Stimulated activated CD8-positive, alpha-beta memory T cell treated with anti-CD3 and anti-CD28 coated beads, Interleukin-2, amount 100 ng/mL, for 48 hours (primary cell): ENCODE measurements at places on chromosomes 12 and 14.

- DNase-seq: no peak
These were observed 28.9 kb downstream of the COX16 start for GRCh38 chr14:70330596-70330995.

GRCh38 chr12:41920355-41920754 is 224.3 kb downstream of the GXYLT1 start:
- DNase-seq: no peak

DNA sequence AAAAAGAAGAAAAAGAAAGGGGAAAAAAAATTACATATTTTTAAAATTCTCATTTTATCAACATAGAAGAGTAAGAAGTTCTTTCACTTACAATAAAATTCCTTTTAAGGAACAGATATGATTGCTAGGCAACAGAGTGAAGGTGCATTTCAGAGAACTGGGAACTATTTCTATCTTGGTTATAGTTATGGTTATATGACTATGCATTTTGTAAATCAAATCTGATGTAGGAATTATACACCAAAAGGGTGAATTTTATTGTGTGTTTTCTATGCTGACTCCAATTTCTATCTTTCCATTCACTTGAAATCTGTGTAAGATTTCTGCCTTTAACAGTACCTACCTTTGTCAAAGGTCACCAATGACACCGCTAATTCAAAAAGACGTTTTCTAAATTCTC is 50.1 kb downstream of the HNRNPC start:
- no peak for DNase-seq

GRCh38 chr14:68535404-68536017 is 257.4 kb downstream of the ZFP36L1 start:
- DNase-seq: no peak

- no peak for DNase-seq
These were observed 340.3 kb upstream of the RGS6 start for GRCh38 chr14:71591929-71592328.

DNA sequence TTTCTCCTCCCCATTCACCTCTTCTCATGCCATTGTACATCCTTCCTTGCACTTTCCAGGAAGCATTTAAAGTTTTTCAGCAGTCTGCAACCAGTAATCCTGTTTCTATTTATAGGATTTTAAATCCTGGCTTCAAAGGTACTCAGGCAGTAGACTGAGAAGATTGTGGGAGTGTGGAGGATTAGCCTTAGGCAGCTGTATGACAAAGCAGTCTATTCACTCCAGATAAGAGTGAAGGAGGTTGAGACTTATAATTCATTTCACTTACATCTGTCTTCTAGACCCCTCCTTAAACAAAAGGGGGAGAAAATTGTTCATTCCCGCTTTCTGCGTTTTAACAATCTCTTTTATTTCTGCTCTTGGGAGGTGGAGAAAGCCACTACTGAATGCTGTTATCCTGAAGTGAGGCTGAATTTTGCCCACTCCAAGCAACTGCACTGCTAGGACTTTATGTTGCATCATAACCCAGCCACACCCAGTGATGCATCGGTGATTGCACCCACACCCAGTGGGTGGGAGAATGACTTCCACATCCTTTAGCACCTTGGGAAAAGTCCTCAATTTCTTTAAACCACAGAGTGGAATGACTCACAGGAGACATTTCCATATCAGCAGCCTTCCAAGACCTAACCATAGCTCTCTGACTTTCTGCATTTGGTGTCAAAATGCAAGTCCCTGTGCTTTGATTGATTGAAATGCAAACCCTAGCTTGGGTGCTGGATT is 382.5 kb upstream of the ATP2B1 start:
- no peak for DNase-seq

GRCh38 chr14:89491711-89492381 is 74.8 kb upstream of the FOXN3 start:
- no peak for DNase-seq

DNA sequence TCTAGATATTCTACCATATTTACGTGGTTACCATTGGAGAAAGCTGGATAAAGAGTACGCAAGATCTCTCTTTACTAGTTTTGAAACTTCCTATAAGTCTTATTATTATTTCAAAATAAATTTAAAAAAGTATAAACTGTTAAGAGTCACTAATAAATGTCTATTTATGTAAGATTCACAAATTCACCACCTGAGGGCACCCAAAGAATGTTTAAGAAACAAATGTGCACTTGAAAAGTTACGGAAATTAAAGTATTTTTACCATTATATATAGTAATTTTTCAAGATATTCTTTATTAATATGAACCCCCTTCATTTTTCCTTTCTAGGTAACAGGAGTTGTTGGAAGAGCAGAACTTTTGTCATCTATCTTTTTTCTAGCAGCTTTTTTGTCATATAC is 11.9 kb downstream of the TMTC3 start:
- no peak for DNase-seq

DNA sequence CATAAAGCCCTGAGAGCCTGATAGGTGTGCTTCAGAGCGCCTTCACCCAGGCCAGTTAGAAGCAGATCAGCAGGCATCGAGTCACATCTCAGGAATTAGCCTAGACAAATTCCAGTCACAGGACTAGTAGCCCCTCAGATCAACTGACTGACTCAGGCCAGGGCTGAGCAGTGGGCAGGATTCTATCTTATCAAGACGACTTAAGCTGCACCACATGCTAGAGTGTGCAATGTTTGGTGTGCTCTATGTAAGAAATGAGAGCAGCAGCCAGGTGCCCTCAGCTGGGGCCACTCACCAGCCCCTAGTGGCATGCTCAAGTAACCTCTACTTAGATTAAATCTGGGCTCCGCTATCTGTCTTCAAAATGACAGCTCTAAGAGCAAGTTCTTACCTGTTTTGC is 19.7 kb upstream of the NGB start:
- no peak for DNase-seq

GRCh38 chr14:100278702-100279101 is 27.5 kb downstream of the SLC25A29 start:
- DNase-seq: no peak

DNA sequence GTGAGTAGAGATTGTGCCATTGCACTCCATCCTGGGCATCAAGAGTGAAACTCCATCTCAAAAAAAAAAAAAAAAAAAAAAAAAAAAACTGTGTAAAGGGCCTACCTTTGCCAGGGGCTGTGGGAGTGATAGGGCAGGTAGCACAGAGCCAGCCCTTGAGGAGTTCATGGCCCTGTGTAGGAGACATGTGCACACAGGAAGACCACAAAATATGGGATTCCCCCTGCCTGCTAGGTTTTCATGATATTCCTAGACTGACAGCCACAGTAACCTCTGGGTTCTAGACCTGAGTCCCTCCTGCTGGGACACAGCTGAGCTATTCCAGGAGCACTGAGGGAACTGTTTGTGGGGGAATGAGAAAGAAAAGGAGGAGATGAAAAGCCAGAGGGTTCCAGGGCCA is 8.3 kb upstream of the SPTSSA start:
- DNase-seq: no peak

GRCh38 chr12:127064207-127064606 is 1202.8 kb upstream of the TMEM132C start:
- DNase-seq: no peak

- no peak for DNase-seq
These were observed 83.4 kb downstream of the PRORP start for GRCh38 chr14:35205737-35206136.

DNA sequence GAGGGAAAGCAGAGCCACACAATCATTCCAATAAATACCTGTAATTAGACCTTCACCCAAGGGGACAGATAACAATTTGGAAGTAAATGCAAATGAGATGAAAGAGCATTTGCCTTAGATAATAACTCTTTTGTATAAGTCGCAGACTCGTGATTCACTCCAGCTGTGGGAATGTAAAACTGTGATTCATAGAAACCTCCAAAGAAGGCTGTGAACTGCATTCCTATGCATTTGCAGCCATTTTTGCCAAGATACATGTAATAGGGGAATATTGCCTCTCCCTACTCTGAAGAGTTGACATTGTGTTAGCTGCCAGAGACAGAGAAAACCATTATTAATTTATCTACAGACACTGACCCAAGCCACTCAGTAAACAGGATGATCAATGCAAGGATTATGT is 181.9 kb upstream of the ARHGAP5 start:
- DNase-seq: no peak

DNA sequence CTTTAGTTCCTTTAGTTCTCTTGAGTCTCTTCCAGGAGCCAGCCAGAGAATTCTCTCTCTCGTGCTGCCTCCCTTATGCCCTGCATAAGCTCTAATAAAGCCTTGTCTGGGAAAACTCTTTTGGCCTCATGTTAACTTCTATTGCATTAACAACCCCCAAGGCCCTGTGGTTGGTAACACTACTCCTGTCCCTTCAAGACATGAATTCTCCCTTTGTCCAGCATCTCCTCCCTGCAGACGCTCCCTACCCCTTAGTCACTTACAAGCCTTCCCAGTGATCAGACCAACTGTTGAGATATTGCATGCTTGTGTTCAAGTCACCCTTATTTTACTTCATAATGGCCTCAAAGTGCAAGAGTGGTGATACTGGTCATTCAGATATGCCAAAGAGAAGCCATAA is 12.1 kb downstream of the LTBR start:
- DNase-seq: no peak

DNA sequence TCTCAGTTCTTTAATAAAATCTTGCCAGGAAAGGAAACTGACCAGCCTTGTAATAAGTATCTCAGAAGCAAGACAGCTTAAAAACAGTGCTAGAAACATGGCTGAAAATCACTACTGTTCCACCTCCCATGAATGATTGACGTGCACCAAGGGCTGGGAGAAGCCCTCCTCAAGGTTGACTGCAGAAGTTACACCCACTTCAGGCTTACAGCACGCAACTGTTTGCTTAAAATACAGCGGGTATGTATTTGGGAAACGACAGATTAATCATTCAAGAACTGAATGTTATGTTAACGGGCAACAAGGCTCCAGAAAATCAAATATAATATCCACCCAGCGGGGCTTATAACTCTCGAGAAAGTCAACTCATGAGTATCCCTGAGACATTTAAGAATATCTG is 22.1 kb downstream of the PRKD1 start:
- DNase-seq: no peak

DNA sequence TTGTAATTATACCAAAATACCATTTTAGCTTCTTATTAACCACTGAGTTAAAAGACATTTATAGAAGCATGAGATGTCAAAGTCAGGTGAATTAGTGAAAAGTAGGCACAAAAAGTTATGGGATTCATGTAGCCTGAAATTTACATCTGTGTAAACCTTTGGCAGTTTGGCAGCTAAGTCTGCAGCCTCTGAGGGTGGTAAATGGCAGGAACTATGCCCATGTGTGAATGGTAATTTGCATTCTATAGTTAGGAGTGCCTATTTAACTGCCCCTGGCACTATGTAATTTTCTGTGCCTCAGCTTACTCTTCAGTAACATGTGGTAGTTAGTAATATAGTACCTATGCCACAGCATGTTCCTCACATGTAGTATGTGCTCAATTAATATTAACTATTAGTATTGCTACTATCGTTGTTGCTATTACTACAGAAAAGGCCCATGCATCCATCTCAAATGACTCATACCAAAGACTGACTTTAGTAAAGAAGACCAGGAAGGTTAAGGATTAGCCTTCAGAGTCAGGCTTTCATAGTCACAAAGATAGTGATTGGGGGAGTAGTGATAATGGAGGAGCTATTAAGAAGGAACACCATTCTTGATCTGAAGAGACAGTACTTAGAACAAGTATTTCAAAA is 258.7 kb upstream of the BTG1 start:
- DNase-seq: no peak

DNA sequence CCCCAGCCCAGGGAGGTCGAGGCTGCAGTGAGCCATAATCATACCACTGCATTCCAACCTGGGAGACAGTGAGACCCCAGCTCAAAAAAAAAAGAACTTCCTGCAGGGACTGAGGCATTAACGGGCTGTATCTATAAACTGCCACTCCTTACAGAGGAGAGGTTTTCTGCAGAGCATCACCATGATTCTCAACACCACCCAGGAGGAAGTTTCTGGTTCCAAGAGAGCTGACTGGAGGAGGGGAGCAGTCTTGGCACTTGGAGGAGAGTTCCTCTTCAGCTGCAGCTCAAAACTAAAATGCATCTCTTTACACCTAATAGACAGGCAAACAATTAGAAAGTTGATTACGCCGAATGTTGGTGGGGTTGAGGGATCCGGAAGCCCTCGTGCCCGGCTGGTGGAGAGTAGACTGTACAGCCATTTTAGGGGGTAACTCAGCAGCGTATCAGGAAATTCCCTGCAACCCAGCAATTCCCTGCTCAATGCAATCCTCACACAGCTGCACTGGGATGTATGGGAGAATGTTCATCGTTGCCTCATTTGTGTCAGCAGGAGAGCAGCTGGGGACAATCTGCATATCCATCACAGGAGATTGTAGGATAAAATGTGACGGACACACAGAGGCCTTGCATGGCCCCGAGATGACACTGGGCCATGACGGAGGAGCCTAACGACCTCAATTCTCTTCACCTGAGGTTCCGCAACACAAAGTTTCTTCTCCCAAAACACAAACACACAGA is 36.6 kb downstream of the ACTN1 start:
- DNase-seq: no peak

- no peak for DNase-seq
These were observed 78.0 kb downstream of the LRRC74A start for GRCh38 chr14:76904100-76904739.

- no peak for DNase-seq
These were observed 15.3 kb upstream of the LYZ start for GRCh38 chr12:69332815-69333358.

DNA sequence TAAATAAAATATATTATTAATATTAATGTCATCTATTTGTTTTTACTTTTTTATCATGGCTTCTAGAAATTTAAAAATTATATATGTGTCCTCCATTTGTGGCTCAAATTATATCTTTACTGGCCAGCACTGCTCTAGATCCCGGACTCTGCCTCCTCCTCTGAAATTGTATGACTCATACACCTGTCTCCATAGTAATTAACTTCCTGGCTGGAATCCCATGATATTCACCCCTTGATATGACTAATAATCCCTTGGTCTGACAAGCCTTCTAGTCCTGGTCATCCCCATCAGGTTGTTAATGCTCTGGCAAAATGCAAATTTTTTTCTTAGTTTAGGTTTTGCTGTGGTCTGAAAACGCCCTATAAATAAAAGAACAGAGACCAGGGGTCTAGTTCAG is 116.2 kb downstream of the BMP4 start:
- no peak for DNase-seq

GRCh38 chr14:101854366-101854765 is 92.9 kb downstream of the PPP2R5C start:
- no peak for DNase-seq

DNA sequence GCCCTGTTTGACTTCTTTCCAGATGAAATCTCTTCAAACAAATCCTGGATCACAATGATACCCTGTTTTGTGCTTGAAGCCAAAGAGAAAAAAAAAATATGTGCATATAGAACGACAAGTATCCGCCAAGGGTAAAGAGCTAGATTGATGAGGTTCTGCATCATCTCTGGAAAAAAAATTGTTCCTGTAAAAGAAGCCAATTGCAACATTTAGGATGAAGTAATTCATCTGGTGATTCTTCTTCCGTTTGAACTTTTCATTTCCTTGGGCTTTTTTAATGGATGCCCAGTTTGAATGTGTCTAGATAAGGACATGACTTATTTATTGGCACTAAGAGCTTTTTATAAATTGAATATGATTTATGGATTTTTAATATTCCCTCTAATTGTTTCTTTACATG is 38.1 kb upstream of the NPAS3 start:
- no peak for DNase-seq

GRCh38 chr14:45787167-45787566 is 534.2 kb upstream of the MIS18BP1 start:
- DNase-seq: no peak

GRCh38 chr12:124525455-124525854 is 42.0 kb downstream of the NCOR2 start:
- DNase-seq: no peak
